ENCODE measurements at places on chromosomes 7 and 10.

DNA sequence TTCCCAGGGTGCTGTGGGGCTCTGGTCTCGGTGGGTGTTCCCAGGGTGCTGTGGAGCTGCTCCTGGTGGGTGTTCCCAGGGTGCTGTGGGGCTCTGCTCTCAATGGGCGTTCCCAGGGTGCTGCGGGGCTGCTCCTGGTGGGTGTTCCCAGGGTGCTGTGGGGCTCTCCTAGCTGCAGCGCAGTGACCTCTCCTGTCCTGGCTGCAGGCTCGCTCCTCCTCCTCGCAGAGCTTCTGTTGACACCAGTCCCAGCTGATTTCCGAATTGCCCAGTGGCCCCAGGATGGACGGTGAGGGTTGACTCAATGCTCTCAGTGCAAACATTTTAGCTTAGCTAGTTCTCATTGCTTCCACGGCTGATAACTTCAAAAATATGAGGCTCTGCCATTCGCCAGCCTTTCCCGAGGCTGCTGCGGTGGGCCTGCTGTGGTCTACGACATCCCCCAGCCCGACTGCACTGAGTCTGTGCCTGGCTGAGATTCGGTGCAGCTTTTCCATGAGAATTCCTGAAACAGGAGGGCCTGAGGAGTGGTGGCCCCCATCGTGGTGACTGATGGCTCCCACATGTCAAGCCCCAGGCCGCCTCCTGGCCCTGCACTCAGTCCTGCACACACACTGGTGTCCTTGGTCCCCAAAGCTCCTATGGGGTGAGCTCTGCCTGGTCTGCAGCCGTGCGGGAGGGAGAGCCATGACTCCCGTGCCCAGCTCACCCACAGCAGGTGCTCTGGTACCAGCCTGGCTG is 58.3 kb upstream of the NKX6-2 start:
- no peak for DNase-seq

DNA sequence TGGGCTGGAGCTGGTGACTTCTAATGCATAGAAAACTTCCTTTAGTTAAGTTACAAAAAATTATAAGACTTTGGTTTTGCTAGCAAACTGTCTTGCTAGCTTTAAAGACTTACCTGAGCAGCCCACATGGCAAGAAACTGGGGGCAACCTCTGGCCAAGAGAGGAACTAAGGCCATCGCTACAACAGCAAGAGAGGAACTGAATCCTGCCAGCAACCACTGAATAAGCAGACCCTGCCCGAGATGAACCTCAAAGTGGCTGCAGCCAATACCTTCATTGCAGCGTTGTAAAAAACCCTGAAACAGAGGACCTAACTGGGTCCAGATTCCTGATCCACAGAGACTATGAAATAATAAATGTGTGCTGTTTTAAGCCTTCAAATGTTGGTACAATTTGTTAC is 54.6 kb upstream of the STARD3NL start:
- DNase-seq: no peak

GRCh38 chr7:98075801-98076200 is 30.9 kb upstream of the LMTK2 start:
- no peak for DNase-seq

GRCh38 chr10:113067501-113067900 is 117.5 kb downstream of the TCF7L2 start:
- no peak for DNase-seq

DNA sequence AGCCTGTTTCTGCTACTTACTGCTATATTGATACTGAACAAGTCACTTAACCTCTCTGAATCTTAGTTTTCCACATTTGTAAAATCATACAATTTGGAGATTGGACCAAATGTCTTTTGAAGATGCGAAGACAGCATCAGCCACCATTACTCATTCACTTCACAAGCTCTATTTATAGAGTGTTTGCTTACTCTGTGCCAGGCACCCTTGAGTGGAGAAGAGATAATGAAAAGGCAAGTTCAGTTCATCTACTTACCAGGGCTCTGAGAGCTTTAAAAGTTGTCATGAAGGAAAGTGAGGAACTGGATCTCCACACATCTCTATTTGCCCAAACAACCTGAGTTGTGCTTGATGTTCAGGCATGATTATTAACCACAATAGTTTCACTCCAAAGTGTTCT is 277.5 kb downstream of the CSTF2T start:
- DNase-seq: no peak

DNA sequence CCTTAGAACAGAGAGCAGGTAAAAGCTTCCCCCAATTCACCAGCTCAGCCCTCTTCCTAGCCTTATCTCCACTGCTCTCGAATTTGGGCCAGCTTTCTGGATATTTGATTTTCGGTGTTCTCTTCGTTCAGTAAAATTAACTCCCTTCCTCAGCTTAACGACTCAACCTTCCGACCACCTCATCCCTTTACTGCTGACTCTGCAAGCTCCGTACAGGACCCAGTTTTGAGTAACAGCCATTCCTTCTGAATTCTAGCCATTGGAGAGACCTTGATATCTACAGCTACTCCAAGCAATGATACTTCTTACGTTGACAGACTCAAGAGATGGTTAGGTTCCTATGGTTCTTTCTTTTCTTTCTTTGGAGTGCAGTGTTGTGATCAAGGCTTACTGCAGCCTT is 65.8 kb downstream of the ATE1 start:
- no peak for DNase-seq

DNA sequence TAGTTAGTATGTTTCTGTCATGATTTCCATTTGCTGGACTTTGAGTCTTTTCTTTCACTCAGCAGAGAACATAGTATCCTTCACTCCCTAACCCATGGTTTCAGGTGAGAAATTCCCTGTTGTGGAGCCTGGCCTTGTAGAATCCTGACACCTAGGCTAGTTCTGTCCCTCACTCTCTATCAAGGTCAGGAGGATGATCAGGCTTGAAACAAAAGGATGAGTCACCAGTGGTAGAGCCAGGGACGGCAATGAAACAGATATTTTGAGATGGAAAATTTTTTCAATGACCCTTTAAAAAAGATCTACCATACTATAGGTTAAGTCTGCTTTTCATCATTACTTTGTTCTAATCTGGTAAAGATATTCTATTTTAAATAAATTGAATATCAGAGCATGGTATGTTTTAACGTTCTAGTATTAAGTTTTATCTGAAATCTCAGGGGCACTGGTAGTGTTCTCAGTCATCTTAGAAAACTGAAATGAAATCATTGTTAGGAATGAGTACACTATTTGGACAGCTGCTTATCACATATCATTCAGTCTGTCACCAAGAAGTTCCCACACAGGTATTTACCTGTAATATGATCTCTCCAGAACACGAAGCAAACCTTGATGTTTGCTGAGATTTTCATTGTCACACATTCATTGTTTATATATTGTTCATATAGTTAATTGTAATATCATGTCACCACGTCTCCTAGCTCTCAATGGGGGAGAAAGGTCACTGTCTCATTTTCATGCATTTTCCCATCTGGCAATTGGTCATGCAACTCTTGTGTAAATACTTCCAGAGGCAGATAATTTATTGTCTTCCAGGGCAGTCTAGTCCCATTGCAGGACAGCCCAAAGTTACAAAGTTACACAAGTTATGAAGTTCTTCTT is 299.9 kb upstream of the LRRTM3 start:
- no peak for DNase-seq

DNA sequence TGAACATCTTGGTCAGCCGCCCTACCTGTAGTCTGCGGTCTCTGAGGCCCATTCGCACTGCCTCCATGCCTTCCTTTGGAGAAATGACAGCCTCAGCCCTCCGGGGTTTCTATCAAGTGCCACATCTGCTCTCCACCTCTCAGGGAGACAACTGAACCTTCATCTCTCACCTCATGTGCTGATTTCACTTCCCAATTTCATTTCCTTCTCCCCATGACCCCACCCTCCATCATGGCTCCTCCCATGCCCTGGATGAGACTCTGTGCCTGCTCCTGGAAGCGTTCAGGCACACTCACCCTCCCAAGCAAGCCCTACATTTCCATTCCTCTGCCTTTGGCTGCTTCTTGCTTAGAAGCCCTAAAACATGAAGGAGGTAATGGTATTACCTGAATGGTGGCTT is 7.8 kb upstream of the SCD start:
- DNase-seq: no peak

DNA sequence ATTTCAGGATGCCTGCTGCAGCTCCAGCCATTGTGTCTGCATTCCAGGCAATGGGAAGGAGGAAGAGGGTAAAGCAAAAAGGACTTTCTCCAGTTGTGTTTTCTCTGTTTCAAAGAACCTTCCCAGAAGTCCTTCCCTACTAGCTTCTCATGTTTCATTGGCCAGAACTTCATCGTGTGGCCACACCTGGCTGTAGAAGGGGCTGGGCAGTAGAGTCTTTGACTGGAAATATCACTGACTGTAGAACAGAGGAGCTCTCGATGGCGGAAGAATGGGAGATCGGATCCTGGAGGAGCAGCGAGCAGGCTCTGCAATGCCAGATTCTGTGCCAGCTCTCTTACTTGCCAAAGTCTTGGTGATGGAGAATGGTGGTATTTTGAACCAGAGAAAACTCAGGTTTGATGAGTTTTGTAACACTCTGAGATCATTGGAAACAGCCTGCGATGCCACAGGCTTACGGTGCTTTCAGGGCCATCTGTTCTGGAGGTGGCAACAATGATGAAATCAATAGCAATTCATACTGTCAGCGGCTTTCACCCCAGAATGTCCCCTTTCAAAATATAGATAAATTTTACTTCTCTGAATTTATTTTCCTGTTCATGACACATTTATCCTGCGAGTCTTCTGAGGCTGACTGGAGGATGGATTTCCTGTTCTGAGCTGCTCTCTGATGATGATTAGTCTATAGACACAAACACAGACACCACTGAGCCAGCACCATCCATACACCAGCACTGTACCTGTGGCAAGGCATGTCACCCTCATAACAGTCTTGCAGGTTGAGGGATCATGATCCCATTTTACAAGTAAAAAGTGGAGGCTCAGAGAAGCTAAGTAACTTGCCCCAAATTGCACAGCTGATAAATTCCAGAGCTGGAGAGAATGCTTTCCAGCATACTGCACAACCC is 204.2 kb downstream of the EMX2 start:
- DNase-seq: no peak

GRCh38 chr10:78160591-78160990 is 126.9 kb downstream of the RPS24 start:
- no peak for DNase-seq

- DNase-seq: no peak
Observed at GRCh38 chr7:16926861-16927260, 45.1 kb upstream of the AGR3 start.

DNA sequence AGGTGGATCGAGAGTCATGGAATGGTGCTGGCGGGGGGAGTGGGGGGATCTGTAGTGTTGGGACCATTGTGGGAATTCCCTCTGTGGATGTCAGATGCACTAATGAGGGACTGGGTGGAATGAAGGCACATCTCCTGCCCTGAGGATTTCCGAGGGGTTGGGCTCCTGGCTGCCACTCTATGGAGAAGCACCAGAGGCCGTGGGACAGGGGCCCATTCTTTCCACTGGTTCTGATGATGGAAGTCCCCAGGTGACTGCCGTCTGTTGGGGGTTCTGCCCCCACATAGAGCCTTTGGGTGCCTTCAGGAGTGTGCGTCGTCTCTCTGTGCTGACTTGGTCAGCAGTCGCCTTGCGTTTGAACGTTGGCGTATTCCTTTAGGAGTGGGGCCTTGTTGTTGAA is 202.9 kb downstream of the GLRX3 start:
- no peak for DNase-seq

DNA sequence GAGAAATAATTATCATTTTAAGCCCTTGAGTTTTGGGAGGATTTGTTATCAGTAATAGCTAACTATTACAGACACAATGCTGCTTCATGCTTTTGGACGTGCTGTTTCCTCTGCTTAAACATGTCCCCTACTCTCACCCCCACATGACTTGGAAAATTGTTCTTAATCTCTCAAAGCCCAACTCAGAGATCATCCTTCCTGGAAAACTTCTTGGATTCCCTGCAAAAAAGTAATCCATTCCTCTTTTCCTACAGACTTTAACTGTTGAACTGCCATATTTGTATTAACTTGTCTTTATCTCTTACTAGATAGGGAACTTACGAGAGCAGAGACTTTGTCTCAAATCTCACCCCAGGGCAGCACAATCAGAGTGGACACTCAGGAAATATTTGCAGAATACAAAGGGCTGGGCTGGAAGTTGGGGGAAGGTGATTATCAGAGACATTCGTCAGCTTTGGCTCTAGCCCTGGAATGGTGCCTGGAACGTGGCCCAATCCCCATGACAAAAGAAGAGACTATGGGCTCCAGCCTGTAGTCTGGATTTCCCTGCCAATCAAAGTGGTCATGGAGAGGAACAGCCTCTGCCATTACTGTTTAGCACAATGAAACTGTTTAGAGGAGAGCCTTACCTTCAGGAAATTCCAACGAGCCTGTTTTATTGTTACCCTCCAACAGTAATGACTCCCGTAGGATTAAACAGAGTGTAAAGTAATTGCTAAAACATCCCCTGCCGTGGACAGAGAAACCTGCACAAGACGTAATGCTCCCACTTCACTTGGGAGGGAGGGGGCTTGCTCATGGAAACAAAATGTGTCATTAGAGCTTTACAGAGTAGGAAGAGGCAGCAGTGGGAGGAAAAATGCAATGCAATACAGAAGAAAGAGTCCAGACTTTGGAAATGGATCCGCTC is 140.4 kb upstream of the AUTS2 start:
- DNase-seq: peak; percentile 76

DNA sequence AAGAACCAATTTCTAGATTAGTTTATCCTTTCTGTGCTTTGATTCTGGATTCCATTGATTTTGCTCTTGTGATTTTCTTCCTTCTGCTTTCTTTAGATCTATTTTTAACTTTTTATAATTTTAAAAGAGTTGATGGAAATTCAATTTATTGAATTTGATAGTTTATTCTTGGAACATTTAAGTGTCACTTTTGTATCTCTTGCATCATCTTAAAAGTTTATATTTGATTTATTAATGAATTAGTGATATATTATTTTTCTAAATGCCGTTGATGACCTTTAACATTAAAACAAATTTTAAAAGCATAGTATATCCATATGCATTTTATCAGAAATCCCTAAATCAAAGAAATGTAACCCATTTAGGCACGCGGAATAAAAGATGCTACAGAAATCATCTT is 26.9 kb downstream of the DMTF1 start:
- no peak for DNase-seq

DNA sequence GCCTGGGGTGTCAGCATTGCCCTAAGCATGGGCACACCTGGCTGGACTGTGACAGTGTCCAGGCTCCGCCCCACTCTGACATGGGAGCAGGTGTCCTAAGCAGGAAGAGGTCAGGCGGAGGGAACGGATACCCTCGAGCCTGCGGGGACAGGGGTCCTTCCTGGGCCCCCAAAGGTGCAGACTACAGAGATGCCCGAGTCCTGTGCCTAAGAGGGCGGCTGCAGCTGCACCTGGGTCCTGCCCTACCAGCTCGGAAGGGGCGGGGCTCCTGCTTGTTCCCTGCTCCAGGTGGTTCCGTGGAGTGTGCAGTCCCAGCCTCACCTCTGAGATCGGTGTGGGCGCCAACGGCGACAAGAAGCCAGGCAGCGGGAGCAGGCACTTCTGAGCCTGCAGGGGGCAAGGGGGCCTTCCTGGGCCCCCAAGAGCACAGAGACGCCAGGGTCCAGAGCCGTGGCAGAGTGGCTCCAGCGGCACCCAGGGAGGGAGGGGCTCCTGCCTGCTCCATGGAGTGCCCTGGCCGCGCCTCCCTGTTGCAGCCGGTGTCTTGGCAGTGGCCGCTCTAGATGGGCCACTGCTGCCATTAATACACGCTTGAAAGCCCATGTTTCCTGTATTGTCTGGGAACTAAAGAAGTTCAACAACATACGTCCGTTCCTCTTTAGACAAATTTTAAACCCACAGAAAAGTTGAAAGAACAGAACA is 64.5 kb upstream of the CACNA2D1 start:
- no peak for DNase-seq

GRCh38 chr7:6502886-6503285 is 48.4 kb downstream of the GRID2IP start:
- DNase-seq: no peak

- DNase-seq: no peak
Observed at GRCh38 chr10:46104071-46104585, 58.1 kb upstream of the MSMB start.

- DNase-seq: peak; percentile 55
Observed at GRCh38 chr10:89563861-89564478, 28.6 kb upstream of the SLC16A12 start.

Data from neural progenitor cell (in vitro differentiated cells).